ENCODE measurements at places on chromosomes 2 and 18.
A peak's percentile ranks its signal among the peaks of the same experiment; 100 is the strongest.

- no peak for DNase-seq
Observed at GRCh38 chr2:42777883-42778805, 14.2 kb upstream of the OXER1 start.

DNA sequence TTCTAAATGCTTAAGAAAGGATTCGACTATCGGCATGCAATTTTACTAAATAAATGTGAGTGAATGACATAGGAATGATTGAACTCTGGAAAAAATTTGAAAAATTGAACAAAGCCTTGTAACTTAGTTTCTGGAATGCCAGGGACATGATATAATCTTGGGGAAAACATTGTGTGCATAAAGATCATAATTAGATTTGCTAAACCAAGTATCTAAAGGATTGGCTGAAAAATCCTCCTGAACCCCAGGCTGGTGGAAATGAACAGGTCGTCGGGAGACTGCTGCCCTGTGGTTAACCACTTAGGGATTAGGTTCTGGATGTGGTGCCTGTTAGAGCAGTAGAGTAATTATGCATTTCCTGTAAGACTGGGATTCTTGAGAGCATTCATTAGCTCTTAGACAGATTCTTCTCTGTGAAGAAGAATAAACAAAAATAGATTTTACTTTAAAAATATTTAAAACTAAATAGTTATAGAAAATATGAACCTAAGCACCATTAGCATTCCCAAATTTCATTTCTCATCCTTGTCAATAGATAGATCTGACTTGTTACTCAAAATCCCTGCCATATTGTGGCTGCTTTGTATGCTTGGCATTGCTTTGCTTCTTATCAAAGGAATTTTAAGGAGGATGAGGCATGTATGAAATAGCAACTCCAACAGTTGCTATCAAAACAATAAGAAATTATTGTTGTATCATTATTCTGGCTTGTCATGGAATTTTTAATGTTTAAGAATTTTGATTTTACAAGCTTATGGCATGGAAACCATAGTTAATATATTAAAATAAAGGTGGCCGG, 55.9 kb downstream of the LYPD6B start:
- no peak for DNase-seq

DNA sequence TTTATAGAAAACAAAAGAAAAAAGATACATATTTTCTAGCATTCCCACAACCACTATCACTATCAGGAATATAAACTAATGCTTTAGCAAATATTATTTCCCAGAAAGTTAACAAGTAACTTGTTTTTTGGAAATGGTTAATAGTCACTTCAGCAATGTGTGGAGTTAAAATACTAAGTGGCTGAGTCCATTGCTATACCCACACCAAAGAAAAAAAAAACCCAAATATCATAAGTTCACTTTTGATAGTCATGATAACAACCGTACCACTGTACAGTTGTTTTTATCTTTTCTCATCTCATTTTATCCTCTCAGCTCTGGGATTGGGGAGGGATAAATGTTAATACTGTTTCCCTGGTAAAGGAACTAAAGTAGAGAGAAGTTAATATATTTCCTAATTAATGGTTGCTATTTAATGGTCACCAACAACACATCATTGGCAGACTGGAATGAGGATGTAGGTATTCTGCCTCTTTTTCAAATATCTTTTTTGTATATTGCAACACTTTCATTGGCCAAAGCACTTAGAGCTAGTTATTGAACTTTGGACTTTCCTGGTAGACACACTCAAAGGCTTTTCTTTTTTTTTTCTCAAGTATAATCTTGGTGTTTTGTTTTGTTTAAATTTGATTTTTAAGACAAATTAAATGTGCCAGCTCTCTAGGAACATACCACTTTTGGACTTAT, 18.4 kb upstream of the KANSL1L start:
- DNase-seq = no peak

DNA sequence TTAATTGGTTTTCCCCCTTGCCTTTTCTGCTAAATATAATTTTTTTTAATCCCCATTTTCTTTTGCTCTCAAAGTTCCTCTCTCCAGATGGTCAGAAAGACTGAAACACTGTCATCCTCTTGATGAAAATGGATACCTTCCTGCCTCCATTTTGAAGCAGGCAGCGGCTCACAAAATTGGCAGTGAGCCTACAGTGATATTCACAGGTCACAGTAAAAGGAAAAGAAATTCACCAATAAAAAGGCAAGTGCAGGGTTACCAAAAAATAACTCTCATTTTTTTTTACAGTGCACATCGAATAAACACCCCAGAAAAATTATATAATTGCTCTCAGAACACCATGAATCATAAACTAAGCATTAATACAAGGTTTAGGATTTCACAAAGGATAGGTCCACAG, 307.5 kb downstream of the TCF4 start:
- DNase-seq = no peak

DNA sequence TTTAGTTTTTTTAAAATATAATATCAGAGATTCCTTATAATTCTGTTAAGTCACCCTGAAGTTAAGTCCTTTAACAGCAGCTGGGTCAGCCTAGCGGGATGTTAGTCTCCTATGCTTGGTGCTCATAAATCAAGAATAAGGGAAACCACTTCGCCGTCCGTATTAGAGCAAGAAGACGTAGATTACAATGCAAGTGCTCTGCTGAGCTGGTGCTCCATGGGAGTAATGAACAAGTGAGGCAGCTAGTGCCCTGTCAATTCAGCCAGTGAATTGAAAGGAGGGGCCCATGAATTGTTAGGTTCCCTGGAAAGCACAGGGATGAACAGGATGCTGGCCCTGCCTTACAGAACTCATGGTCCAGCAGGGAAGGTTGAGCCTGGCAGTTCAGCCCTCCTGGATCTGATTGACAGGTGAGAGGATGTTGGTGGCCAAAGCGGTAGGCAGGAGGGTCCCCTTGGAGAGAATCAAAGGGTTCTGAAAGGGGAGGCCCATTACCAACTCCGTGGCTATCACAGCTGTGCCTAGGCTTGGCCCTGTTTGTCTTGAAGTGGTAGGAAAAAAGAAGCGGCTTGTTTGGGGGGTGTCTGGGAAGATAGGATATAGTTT, 30.8 kb downstream of the PLB1 start:
- peak; percentile 50 for DNase-seq

GRCh38 chr2:63301481-63301880, 250.9 kb downstream of the OTX1 start:
- DNase-seq = no peak

DNA sequence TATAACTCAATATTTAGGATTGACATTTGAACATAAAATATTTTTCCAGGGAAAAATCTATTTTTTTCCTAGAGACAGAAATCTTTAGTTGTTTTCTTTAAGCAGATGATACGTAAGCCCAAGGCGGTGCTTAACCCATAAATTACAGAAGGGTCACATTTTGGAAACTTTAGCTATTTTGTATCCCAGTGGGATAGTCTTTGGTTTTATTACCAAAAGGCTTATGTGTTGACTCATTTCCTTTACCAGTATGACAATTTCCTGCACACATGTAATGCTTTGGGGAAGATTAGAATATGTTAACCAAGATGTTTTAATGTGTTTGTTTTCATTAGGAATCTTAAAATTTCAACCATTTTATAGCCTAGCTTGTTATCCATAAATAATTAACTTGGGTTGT, 24.8 kb downstream of the DYNC1I2 start:
- DNase-seq = no peak

GRCh38 chr2:51920509-51920908, 888.6 kb upstream of the NRXN1 start:
- no peak for DNase-seq

GRCh38 chr2:223969856-223970255, 12.6 kb downstream of the MRPL44 start:
- no peak for DNase-seq

GRCh38 chr2:6664332-6665061, 201.2 kb downstream of the CMPK2 start:
- no peak for DNase-seq

DNA sequence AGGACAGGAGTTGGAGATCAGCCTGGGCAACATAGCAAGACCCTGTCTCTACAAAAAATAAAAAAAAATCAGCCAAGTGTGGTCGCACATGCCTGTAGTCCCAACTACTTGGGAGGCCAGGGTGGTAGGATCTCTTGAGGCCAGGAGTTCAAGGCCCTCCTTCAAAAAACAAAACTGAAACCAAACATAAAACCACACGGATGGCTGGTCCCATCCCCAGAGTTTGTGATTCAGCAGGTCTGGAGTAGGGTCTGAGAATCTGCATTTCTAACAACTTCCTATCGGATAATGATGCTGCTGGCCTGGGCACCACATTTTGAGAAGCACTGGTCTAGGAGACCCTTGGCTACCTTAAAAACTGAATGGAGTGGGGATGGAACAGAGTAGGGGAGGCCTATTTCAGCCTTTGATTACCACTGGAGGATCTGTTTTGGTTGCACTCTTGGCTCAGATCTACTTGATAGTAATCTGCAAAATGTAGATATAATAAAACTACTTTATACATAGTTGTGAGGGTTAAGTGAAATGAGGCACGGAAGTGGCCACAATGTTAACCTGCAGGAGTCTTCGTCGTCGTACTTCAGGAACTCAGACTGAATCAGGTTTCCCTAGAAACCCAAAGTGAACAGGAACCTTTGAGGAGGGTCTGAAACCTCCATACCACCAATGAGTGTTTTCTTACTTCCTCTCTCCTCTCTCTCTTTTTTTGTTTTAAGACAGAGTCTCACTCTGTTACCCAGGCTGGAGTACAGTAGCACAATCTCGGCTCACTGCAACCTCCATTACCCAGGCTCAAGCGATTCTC, 25.5 kb upstream of the NFE2L2 start:
- no peak for DNase-seq
